ENCODE measurements at places on chromosomes 1 and 21. TPM values are rescaled to one million over a fixed set of nuclear protein-coding genes. Genes with fewer than 3 reads are reported as not detected.

- DNase-seq: no peak
These were observed 557.6 kb upstream of the PKN2 start for GRCh38 chr1:88126467-88126866.

GRCh38 chr1:207034208-207034607 lies 1.7 kb upstream of the C1orf116 start:
- no peak for DNase-seq

- DNase-seq: no peak
These were observed 25.6 kb upstream of the AVPR1B start for GRCh38 chr1:206142770-206143169.

GRCh38 chr1:228913626-228914414 lies 178.5 kb downstream of the RHOU start:
- no peak for DNase-seq

DNA sequence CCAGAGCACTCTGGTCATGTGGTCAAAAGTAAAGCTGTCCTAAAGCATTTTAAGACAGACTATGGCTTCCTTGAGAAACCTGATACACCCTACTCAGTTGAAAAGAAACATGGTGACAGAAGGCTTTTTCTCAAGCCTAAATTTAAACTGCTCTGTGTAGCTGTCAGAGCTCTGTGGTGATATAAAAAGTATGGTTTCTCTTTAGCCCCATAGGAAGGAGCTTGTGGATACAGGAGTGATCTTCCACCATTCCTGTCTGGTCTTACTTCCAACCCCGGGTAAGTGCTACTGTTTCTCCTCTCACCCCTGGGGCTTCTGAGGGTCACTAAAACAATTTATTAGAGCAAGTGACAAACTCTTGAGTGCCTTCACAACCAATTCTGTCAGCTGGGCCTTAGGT lies 8.5 kb downstream of the TP53BP2 start:
- peak; percentile 19 for DNase-seq

DNA sequence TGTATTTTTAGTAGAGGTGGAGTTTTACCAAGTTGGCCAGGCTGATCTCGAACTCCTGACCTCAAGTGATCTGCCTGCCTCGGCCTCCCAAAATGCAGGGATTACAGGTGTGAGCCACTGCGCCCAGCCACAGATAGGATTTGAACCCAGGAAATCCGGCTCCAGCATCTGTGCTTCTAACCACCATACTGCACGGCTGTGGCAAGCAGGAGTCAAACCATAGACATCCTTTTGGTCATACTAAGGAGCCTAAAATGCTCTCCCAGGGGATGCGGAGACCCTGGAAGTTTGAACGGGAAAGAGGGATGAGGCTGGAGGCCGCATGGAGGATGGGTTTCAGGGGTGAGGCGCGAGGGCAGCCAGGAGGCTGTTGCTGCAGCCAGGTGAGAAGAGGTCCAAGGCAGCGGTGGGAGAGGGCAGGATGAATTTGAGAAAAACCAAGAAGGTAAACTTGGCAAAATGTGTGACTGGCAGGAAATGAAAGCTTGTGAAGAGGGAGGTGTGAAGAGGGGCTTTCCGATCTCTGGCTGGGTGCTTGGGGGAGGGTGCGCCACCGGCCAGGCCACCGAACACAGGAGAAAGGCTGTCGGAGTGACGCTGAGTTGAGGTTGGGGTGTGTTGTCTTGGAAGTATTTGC lies 24.0 kb upstream of the CDK18 start:
- no peak for DNase-seq

DNA sequence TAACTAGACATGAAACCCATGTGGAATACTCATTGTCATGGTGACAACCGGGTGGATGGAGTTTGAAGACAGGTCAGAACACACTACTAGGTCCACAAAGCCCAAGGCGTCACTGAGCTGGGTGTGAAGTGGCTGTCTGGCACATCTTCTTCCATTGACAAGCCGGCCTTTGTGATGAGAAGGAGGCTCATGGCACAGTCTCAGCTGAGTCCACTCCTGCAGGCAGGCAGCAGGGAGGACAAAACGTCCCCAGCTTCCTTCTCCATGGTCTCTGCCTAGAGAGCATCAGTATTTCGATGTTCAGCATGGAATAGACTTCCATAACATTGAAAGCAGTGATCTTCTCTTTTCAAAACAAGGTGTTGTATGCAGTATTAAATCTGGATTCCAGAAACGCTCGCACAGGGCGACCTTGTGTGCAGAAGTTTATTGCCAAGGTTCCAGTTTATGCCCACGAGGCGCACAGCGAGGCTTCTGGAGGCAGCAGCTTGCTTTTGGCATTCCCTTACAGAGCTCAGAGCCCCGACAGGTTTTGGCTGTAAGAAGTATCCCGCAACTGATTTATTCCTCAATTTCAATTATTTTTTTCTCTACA lies 104.2 kb downstream of the SIM2 start:
- no peak for DNase-seq

DNA sequence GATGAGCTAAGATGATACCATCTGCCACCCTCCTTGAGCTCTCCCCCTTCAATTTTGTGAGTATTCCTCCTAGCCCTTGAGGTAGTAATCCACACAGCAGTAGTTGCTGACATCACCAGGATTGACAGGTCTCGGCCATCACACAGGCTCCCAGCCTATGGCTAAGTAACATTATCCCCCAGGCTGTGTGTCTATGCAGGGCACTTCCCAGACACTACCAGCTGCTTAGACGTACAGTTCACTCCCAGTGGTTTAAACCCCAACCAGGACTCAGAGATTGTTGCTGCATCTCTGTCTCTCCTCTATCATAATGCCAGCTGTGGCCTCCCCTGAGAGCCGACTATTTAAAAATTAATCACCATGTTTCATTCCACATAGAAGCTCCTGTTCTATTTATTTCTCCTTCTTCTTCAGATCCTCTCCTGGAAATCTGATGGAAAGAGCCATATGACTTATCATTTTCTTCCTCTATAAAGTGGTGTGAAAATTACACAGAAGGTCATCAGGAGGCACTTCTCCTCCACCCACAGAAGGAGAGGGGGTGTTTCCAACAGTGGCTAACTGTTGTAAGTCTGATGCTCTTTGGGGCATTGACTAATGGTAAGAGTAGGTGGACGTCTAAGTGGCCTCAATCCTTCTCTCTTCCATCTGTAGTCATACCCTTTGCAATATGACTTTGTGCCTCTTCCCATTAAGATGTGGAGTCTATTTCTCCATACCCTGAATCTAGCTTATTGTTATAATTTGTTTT lies 396.3 kb downstream of the SETD4 start:
- no peak for DNase-seq

GRCh38 chr1:245807954-245808719 lies 653.4 kb downstream of the KIF26B start:
- no peak for DNase-seq

GRCh38 chr1:95655321-95656020 lies 421.5 kb downstream of the RWDD3 start:
- DNase-seq: no peak

- DNase-seq: no peak
These were observed 124.6 kb downstream of the GABPA start for GRCh38 chr21:25859235-25859929.

GRCh38 chr1:206021626-206022365 lies 1.9 kb downstream of the CTSE start:
- DNase-seq: no peak

DNA sequence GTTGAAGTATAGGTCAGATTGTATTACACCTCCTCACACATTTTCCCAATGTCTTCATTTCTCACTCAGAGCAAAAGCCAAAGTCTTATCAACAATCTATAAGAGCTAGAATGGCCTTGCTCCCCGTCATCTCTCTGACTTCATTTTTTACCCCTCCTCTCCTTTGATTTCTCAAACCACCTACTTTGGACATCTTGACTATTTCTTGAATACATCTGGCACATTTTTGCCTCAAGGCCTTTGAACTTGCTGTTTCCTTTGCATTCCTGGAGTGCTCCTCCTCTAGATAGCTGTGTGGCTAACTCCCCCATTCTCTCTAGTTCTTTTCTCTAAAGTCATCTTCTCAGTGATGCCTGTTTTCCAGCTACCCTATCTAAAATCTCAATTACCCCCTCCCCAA lies 7.2 kb upstream of the XCL2 start:
- no peak for DNase-seq

- peak; percentile 24 for DNase-seq
These were observed 18.2 kb downstream of the SLC6A9 start for GRCh38 chr1:44012941-44013609.

- DNase-seq: no peak
These were observed 258.4 kb downstream of the HLX start for GRCh38 chr1:221137666-221138065.

The PIGK gene
- 57.8 TPM for polyA plus RNA-seq

The CCDC190 gene
- polyA plus RNA-seq: not detected

The GJA9 gene
- polyA plus RNA-seq: 0.10 TPM

The FCRL6 gene
- polyA plus RNA-seq: 0.25 TPM

The SEC16B gene
- 5.4 TPM for polyA plus RNA-seq

Data from right renal pelvis (tissue), 4 donors.